Activated CD4-positive, CD25-positive, alpha-beta regulatory T cell (primary cell): ENCODE measurements at places on chromosomes 1 and 21.

- no peak for DNase-seq
Measured at GRCh38 chr1:241532162-241532531, at the start of gene KMO. KMO (plus strand) TSS chr1:241532378; CDS start chr1:241532445, 67 bp downstream.

DNA sequence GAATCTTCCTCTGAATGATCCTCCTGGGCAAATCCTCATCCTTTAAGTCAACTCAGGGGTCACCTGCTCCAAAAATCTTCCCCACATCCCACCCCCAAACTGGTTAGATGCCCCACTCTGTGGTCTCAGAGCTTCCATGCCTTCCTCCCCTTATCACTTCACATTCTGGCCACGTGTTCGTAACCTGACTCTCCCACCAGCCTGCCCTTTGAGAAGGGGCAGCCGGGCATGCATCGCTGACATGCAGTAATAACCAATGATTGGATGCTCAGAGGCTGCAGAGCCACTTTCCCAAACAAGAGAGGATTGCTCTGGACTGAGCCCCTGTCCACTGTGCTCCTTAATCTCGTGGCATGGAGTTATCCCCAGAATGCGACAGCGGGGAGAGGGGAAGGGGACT, 7.0 kb downstream of the LELP1 start:
- no peak for DNase-seq

GRCh38 chr21:34900376-34900775, 148.7 kb downstream of the RUNX1 start:
- DNase-seq, result no peak

- DNase-seq, result no peak
Measured at GRCh38 chr1:176479971-176480370, 17.0 kb downstream of the PAPPA2 start.

DNA sequence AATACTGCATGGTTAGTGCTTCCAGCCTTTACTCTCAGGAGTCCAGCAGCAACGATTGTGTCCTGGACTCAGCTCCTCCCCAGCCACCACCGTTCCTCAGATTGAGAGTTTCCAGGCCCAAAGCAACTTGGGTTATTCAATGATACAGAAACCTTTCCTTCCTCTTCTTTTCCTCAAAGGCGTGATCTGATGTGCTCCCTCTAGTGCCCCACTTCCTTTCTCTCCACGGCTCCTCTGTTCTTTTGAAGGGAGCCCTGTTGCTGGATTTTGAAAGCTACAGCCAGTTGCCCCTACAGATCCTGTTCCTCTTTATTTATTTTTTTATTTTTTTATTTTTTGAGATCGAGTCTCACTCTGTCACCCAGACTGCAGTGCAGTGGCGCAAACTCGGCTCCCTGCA, 14.1 kb downstream of the CRP start:
- DNase-seq, result no peak

GRCh38 chr1:22038036-22038435, 14.5 kb upstream of the CDC42 start:
- no peak for DNase-seq

DNA sequence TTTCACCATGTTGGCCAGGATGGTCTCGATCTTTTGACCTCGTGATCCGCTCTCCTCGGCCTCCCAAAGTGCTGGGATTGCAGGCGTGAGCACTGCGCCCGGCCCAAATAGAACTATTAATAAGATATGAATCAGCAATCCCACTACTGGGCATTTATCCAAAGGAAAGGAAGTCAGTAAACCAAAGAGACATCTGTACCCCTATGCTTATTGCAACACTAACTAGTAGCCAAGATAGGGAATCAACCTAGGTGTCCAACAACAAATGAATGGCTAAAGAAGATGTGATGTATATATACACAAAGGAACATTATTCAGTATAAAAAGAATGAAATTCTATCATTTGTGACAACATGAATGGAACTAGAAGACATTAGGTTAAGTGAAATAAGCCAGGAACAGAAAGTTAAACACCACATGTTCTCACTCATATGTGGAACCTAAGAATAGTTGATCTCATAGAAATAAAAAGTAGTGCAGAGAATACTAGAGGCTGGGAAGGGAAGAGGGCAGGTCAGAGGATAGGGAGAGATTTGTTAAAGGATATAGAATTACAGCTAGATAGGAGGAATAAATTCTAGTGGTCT, 48.8 kb downstream of the XPR1 start:
- no peak for DNase-seq

GRCh38 chr1:110260194-110260593, 50.1 kb downstream of the KCNC4 start:
- DNase-seq, result no peak

- DNase-seq, result no peak
Measured at GRCh38 chr1:37176269-37176668, 142.0 kb upstream of the GRIK3 start.

DNA sequence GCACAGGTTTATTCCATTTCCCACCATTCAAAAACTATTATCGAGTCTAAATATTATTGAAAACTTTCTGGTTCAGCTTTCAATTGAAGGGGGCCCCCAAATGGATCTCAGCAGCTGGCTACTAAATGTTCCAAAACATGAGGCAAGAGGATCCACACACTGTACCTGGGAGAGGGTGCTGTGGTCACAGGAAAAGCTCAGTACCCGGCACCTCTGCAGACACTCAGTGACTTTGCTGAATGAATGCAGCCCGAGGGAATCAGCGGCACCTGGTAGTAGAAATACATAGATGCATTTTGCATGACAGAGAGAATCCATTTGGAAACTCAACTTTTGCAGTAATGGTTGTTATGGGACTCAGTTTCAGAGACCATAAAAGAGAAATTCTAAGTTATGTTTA, 89.3 kb downstream of the PCP4 start:
- no peak for DNase-seq

GRCh38 chr1:17873007-17873675, 118.0 kb downstream of the ACTL8 start:
- no peak for DNase-seq

GRCh38 chr1:116667078-116667574, 407 bp downstream of the IGSF3 start:
- no peak for DNase-seq

GRCh38 chr21:44456214-44456914, 1.1 kb downstream of the LRRC3 start:
- no peak for DNase-seq

DNA sequence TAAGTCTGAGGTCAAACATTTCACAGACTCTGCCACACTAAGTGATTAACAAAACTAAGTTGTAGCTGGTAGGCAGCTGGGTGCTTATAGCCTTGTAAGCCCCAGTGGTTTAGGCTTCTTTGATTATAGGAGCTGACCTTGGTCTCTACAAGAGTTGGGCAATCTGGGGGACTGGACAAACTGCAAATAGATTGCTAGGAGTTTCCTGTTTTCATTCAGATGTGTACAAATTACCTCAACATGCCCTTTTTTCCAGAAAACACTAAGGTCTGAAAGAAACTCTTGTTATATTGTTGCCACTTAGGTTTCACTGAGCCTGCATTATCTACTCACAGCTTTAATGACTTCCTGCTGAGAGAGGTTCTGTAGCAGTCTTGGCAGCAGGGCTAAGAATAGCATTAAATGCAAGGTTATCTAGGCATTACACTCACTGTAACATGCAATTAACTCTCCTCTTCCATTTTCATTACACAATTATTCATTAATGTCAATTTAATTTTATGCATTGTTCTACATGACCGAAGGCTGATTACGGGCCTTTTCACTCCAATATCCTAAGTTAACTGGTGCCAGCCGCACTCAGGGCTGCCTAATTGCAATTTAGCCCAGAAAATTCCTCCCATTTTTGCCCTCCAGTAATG, 314.0 kb downstream of the LMO4 start:
- DNase-seq, result no peak

- DNase-seq, result no peak
Measured at GRCh38 chr1:3473381-3473844, 18.9 kb downstream of the ARHGEF16 start.

- DNase-seq, result no peak
Measured at GRCh38 chr1:183114441-183114840, 71.6 kb upstream of the LAMC2 start.

GRCh38 chr1:51629918-51630317, 13.0 kb downstream of the OSBPL9 start:
- no peak for DNase-seq

DNA sequence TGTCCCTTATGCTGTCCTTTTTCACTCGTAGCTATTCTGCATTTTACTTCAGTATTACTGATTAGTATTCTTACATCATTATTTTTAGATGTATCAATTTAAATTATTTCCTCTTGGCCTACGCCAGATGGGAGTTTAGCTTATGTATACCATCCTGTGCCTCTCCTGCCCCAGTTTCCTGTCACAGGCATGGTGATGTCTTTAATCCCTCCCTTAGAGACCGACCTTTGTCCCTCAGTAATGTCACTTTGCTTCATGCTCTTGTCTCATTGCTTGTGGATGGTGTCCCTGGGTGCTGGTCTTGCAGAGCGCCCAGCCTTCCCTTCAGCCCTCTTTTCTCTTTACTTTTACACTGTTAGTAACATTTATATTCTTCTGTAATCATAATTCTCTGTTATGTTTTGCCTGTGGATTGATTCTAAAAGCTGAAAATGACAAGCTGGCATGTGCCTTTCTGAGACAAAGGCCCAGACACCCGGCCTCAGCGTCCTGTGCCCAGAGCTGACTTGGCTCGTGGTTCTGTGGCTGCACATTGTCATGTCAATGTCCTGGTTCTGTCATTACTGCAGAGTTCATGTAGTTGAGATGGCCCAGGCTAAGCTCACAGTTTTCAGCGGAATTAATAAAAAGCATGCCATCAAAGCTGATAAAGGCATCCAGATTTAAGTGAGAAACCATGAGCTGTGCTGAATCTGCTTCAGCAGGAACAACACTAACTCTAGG, 100.7 kb downstream of the MTR start:
- DNase-seq, result no peak

DNA sequence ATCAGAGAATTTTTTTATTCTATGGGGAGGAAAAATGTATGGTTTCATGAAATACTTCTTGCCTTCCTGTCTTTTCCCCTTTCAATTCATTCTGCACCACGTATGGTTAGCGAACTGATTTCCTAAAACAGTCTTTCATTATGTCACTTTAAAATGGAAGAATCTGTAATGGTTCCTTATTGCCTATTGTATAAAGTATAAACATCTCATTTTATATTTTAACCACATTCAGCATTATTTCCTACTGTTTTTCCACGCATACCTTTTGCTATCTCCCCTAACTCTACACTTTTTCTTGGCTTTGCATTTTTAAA, 232.3 kb upstream of the B3GALT2 start:
- DNase-seq, result no peak

DNA sequence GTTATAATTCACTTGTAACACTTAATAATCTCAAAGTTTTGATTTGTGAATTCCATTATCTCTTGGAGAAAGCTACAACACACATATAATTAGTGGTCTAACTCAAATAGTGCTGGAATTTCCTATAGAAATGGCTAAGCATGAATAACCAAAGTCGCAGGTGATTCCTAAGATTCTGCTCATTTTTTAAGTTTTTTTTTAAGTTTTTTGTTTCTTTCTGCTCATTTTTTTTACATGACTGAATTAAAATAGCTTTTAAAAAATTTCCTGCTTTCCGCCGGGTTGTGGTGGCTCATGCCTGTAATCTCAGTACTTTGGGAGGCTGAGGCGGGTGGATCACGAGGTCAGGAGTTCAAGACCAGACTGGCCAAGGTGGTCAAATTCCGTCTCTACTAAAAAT, 90.4 kb downstream of the APP start:
- DNase-seq, result no peak

DNA sequence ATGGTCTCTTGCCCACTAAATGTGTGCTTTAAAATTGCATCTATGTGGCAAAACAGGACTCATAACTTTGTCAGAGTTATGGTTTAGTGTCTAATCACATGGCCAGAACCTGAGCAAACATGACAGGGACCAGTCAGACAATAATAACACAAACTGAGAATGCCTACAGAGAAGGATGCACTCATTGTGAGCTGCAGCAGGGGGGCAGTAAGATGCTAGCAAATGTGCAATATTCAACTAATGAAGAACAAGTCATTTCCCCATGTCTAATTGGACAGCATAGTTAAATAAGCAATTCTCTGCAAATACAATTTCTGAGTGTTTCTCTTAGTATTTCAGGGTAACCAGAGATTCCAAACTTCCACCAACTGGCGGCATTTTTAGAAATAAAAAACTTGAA, 30.8 kb downstream of the SPAG17 start:
- no peak for DNase-seq

GRCh38 chr1:37999430-38000232, 5.7 kb downstream of the FHL3 start:
- no peak for DNase-seq

DNA sequence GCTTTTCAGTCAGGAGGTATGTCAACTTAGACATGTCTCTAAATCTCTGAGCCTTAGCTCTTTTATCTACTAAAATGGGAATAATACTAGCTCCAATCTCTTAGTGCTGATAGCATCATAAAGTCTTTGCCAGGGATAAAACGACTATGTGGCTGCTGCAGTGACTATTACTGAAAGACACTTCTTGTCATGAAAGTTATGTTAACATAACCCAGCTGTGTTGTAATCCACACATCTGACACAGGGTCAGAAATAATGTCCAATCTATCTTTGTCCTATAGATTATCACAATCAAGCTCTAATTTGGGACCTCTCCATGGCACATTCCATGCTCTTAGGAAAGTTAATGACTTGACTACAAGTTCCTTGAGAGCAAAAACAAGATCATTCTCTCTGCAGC, 62.8 kb downstream of the JAK1 start:
- no peak for DNase-seq

DNA sequence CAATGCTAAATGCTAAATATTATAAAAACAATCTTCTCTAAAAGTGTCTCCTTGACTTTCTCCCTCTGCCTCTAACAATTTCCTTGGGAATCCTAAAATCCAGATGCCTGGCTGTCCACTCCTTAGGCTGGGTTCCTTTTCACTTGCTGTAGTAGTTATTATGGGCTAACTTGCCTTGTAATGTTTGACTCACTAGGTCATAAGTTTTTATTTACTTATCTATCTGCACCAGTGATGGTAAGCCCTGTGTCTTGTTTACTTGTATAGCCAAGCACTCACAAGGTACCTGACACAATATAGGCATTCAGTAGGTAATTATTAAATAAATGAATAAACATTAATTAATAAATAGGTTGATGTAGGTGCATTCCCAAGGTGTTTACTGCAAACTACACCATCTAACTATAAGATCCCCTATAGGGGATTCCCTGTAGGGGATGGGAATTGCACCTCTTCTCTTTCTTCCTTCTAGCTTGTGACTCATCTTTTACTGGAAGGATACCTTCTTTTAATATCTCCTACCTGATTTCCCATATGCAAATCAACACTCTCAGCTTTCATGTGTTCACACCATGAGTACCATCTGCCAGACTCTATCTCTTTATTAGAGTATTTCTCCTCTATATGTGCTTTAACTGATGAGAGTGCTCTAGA, 14.7 kb upstream of the CHIA start:
- DNase-seq, result no peak

- no peak for DNase-seq
Measured at GRCh38 chr1:210586771-210587170, 258.1 kb downstream of the HHAT start.

- DNase-seq, result no peak
Measured at GRCh38 chr1:25559031-25559430, 15.6 kb downstream of the LDLRAP1 start.

- DNase-seq, result no peak
Measured at GRCh38 chr21:42276076-42276475, 39.1 kb downstream of the TFF3 start.
